RPMI7951 (cell line): ENCODE measurements at places on chromosomes 7 and 10.

DNA sequence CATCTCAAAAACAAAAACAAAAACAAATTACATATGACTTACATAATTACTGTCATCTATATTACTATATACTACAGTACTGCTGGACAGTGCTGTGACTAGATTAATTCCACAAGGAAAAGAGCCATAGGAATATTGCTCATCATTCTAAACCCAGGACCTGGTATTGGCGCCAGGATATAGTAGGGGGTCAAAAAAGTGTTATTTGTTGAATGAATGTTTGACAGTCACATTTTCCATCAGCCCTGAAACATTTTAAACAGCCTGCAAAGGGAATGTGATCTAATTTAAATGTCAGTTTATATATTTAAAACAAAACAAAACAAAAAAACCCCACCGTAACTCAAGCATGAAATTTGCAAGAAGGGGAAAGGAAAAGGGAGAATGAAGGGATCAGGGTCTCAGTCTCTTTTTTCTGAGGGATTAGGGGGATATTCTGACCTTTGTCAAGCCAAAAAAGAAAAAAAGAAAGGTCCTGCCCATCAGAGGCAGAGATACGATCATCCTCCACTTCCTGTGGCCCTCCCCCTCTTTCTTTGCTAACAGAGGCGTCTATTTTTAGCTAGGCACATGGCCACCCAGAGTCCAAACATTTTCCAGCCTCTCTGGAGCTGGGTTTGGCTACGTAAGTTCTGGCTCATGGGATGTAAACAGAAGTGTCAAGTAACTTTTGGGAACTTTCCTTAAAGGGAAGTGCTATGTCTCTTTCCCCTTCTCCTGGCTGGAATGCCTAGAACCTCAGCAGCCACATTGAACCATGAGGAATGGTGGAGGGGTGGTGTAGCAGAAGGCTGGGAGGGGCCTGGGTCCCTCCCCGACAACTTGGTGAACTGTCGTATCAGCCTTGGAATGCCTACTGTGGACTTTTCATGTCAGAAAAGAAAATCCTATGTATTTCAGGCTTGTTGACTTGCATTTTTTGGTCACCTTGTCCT lies 44.6 kb upstream of the DLG5 start:
- peak; percentile 88 for DNase-seq

- no peak for DNase-seq
Observed at GRCh38 chr10:76549171-76549570, 1088.4 kb downstream of the KCNMA1 start.

GRCh38 chr7:120273476-120273975 lies 551 bp downstream of the KCND2 start:
- no peak for DNase-seq

- peak; percentile 89 for DNase-seq
Observed at GRCh38 chr10:33612551-33612950, 278.1 kb upstream of the NRP1 start.

DNA sequence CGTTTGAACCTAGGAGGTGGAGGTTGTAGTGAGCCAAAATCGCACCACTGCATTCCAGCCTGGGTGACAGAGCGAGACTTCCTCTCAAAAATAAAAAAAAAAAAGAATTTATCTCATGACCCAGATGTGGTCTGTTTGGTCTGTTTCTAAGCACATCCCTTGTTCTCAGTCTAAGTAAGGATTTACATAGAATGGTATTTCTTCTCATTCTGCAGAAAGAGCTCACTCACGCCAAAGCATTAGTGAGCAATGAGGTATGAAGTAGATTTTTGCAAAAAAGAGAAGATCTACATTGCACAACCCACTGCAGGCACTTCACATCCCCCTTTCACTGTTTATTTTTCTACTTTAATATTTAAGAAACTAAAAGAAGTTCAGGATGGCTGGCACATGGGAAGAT lies 76.5 kb upstream of the FGL2 start:
- no peak for DNase-seq

DNA sequence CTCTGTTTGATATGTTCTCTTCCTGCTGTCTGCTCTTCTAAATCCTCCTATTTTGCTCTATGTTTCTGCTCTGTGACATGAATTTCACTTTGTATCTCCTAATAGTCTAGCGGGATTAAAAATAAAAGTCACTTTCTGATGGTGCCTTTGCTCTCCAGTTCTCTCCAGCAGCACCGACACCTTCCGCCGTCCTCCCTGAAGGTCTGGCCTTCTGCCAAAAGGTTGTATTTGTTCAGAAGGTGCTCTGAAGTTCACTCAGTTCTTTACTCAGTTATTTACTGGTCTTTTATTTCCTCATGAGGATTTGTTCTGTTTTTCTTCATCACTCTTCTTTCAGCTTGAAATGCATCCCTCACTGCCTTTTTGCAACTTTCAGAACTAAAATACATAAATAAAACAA lies 11.2 kb upstream of the EPHA1 start:
- no peak for DNase-seq

- DNase-seq: peak; percentile 8
Observed at GRCh38 chr10:10589540-10590303, 427.9 kb upstream of the CELF2 start.

- DNase-seq: no peak
Observed at GRCh38 chr7:80236681-80237080, 102.0 kb downstream of the GNAI1 start.

DNA sequence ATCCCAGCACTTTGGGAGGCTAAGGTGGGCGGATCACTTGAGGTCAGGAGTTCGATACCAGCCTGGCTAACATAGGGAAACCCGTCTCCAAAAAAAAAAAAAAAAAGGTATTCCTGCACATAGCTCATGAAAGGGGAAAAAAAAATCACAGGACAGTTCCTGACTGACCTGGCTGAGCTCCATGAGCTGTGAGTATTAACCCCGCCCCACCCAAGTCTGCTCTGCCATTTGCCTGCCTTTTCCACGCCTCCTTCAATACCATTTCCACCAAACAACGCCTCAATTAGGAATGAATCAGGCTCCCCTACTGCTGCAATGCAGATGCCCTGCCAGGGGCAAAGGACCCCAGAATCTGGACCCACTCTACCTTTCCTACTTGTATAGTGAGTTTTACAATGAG lies 55.0 kb downstream of the PDIA4 start:
- DNase-seq: no peak

GRCh38 chr10:123614888-123615287 lies 51.3 kb upstream of the GPR26 start:
- peak; percentile 46 for DNase-seq

GRCh38 chr10:127890216-127890615 lies 2.5 kb downstream of the CLRN3 start:
- DNase-seq: no peak

GRCh38 chr10:26739071-26739631 lies 41.6 kb downstream of the PDSS1 start:
- DNase-seq: no peak

- no peak for DNase-seq
Observed at GRCh38 chr10:80191589-80192270, 13.6 kb downstream of the ANXA11 start.

- peak; percentile 9 for DNase-seq
Observed at GRCh38 chr10:95346715-95347401, 56.1 kb upstream of the PDLIM1 start.

GRCh38 chr10:43222210-43222720 lies 44.6 kb downstream of the RASGEF1A start:
- no peak for DNase-seq

DNA sequence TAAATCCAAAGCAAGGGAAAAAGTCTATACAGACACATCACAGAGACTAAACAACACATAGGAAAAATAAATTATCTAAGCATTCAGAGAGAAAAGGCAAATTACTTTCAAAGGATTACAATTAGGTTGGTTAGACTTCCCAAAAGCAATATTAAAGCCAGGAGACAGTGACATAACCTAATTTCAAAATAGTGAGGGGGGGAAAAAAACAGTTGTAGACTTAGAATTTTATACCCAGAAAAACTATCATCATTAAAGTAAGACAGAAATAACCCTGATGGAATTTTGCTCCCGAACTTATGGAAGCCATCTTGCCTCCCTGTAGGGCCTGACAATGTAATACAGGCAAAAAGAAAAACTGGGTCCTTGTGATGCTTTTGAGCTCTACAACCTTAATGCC lies 18.4 kb downstream of the CRPPA start:
- no peak for DNase-seq

DNA sequence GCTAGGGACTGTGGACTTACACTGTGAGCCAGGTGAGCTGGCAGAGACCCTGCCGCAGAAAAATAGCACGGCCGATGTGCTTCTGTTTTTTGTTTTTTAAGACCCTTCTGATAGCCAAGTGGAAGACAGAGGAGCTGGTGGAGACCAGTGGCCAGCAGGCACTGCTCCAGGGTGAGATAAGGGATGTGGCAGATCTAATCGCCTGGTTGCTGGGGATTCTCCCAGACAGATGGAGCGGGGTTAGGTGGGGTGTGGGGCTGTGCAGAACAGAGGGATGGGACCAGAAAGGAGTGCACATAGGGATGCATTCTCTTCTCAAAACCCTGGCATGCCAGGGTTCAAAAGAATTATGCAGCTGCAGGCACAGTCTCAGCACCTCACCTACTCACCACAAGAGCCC lies 82.2 kb downstream of the VOPP1 start:
- no peak for DNase-seq

GRCh38 chr10:5555881-5556280 lies 31.1 kb downstream of the CALML3 start:
- DNase-seq: no peak

GRCh38 chr7:94182066-94182465 lies 177.9 kb upstream of the BET1 start:
- DNase-seq: peak; percentile 83

GRCh38 chr7:66921918-66922486 lies 977 bp downstream of the TMEM248 start:
- peak; percentile 4 for DNase-seq

DNA sequence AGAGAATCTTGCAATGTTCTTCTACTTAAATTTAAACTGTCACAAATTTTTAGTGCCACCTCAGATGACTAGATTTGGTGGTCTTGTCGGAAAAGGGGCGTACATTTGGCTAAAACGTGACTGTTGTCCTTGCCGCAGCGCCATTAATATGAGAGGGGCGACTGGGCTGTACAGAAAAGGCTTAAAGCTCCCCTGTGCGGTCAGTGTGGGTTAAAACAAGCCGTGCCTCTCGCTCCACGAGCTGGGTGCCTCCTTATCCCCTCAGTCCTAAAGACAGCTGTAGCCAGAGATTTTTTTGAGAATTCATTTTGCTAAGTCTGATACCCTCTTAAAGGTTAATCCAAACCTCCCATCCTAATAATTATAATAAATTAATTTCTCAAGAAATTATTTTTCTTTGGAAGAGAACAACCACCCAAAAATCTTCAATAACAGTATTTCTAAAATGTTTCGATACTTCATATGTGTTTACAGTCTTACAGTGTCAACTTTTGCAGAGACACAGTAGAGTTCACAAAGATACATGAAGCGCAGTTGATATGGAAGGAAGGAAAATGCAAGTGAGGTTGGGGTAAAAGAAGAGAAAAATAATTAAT lies 68.6 kb downstream of the C7orf25 start:
- peak; percentile 59 for DNase-seq

- DNase-seq: peak; percentile 81
Observed at GRCh38 chr7:84237533-84238173, 43.1 kb upstream of the SEMA3A start.

DNA sequence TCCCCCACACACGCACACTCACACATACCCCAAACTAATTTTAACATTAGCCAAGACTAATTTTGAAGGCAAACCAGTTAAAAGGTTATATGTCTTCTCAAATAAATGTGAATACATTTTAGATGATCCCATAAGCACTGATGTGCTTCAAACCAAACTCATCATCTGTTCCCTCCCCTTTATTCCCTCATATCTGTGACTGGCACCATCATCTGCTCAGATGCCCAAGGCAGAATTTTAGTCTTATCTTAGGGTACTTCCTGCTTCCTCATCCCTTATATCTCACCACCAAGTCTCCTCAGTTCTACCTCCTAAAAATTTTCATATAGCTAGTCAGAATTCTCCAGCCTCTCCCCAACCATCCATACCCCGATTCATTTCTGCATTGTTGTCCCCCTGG lies 80.4 kb downstream of the UPF2 start:
- DNase-seq: no peak

GRCh38 chr10:114648368-114648767 lies 9.7 kb downstream of the ABLIM1 start:
- DNase-seq: peak; percentile 78

DNA sequence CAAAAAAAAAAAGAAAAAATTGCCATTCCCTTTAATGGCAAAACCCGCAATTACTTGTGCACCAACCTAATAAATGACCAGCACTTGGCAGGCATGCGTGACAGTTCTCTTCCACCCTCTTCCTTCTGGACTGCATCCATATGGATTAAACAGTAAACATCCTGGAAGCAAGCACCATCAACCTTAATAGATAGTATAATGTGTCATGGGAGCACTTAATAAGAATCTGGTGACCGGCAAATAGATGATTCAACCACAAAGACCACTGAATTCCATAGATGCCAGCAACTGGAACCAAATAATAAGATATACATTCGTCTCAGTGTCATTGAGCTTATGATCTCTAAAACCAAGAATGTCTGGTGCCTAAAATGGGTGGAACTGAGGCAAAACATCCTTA lies 610.2 kb downstream of the CALN1 start:
- no peak for DNase-seq

DNA sequence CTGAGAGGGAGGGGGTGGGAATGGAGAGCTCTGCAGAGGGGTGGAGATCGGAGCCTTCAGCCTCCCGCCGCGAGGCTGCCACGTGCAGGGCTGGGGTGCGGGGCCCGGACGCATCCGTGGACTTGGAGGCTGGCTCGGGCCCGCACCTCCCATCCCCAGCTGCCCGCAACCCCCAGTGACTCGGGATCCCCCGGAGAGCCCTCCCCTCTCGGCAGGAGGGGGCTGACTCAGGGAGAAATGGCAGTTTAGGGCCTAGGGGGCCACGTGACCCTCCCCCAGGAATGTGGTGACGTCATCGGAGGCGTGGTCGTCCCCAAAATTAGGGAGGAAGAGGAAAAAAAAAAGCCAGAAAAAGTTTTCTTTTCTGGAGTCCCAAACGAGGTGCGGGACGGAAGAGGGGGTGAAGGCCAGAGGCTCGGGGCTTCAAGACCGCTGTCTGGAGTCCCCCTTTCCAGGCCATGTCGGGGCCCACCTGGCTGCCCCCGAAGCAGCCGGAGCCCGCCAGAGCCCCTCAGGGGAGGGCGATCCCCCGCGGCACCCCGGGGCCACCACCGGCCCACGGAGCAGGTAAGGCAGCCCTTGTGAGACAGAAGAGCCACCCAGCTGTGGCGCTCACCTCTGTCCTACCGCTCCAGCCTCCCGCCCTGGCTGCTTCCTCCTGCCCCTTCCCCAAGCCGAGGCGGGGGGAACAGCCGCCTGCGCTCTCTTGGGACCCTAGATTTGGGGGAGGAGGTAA lies at the start of gene TRIP6:
TSS of gene TRIP6 (plus strand) at position 348 of the 736 bp plus-strand sequence. CDS start at position 459, 111 bp downstream.
- DNase-seq: peak; percentile 92

GRCh38 chr7:794671-795329 lies 37.5 kb upstream of the SUN1 start:
- no peak for DNase-seq

- peak; percentile 15 for DNase-seq
Observed at GRCh38 chr10:99234041-99234790, 1.4 kb downstream of the HPSE2 start.

GRCh38 chr7:23533238-23533604 lies 1.4 kb upstream of the TRA2A start:
- no peak for DNase-seq

- DNase-seq: no peak
Observed at GRCh38 chr7:74489997-74490945, 36.6 kb downstream of the GTF2IRD1 start.
